ENCODE measurements at places on chromosomes 16 and 17. TPM values are rescaled to one million over a fixed set of nuclear protein-coding genes. Genes with fewer than 3 reads are reported as not detected.

The CCDC200 gene
- not detected for total RNA-seq

The PRSS21 gene
- 3.4 TPM for total RNA-seq

The MYO1D gene
- total RNA-seq = 35.2 TPM

The TERB1 gene
- total RNA-seq = 0.11 TPM

The OR1A1 gene
- not detected for total RNA-seq
